Type B pancreatic cell (in vitro differentiated cells): ENCODE measurements at places on chromosomes 4 and X. TPM values are rescaled to one million over a fixed set of nuclear protein-coding genes. Genes with fewer than 3 reads are reported as not detected.

GRCh38 chr4:54187148-54187547 is 41.9 kb upstream of the PDGFRA start:
- no peak for DNase-seq

DNA sequence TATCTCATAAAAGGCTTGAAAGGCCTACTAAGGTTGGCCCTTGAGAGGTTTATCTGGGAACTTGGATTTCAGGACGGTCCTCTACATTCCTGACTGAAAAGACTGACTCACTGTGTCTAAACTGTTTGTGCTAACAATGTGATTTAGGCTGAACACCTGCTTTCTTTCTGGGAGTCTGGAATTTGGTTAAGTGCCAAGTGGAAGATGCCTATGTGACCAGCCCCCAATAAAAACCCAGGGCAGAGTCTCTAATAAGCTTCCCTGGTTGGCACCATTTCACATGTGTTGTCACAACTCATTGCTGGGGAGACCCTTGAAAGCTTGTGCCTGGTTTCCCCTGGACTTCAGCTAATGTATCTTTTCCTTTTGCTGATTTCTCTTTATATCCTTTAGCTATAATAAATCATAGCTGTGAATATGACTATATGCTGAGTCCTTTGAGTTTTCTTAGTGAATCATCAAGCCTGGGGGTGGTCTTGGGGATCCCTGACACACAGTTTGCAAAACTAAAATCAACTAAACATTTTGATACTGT is 55.1 kb downstream of the GPR82 start:
- no peak for DNase-seq

GRCh38 chr4:22614114-22614513 is 78.6 kb upstream of the GBA3 start:
- no peak for DNase-seq

- DNase-seq: no peak
Measured at GRCh38 chr4:25938787-25939186, 24.8 kb downstream of the SMIM20 start.

- no peak for DNase-seq
Measured at GRCh38 chr4:113837397-113837796, 75.9 kb upstream of the CAMK2D start.

GRCh38 chr4:28675582-28675981 is 1814.9 kb downstream of the STIM2 start:
- DNase-seq: no peak

DNA sequence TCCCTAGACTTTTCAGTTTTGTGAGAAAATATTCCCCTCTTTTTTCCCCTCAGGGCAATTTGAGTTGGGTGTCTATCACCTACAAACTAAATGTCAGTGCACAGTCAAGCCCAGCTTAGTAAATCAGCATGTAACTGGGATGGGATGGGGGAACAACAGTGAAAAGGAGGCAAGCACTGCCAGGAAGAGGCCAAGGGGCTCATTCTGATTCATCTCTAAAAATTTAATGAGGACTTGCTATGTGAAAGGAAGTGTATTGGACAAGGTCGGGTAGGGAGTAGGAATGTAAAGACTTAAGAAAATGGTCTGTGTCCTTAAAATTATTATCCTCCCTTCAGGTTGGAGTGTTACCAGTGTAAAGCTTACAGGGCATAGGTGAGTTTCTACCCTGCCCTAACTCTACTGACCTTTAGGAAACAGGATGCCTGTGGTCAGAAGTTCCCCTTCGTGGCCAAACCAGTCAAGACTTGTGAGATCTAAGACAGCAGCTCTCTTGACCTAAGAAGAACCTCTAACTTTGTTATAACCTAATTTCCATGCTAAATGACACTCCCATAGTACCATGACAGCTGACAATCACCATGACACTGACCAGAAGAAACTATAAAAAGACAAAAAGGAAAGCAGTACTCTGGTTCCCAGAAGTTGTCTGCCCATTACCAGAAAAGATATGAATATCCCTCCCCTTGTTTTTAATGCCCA is 194.4 kb upstream of the LDB2 start:
- DNase-seq: no peak

DNA sequence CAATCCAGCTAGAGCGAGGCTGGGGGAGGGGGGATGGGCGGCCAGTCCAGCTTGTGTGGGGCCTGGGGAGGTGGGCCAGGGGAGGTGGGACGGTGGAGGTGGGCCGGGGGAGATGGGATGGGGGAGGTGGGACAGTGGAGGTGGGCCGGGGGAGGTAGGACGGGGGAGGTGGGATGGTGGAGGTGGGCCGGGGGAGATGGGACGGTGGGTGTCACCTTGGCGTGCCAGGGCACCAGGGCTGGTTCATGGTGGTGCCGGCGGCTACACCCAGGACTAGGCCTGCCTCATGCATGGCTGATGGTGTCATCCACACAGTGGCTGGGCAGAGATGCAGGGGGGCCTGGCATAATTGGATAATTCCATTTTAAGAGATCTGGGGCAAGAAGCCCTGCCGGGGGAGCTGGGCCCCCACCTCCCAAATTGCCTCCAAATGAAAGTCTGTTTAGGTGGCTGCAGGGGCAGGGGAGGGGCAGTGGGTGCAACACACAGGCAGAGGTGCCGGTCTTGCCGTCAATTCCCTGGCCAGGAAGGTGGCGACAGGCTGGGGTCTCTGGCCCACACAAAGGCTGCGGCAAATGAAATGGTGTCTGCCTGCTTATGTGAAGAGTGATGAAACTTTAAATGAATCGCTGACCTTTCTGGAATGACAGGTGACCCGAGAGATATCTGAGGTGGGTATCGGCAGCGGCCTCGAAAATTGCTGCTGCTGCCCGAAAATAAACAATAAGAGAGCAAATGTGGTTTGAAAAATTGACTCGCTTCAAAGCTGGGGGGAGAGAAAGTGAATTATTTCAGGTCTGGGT is 82.1 kb downstream of the FAM53A start:
- DNase-seq: no peak

DNA sequence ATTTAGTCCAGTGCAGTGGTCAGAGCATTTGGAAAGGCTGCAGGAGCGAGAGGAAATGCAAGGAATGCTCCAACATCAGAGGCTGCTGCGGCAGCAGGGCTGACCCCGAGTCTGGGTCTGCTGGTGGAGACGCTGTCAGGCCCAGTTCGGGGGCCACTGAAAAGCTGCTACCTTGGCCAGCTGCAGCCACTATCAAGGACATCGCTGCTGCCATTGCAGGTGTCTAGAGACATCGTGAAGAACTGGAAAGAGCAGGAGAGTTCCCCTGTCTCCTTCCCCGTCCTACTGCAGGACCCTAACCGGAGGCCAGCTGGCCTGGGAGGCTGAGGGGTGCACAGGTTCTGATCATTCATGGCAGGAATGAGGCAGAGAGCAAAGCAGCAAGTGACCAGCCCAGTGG is 29.5 kb upstream of the GPR78 start:
- DNase-seq: no peak

GRCh38 chr4:20505927-20506326 is 194.3 kb upstream of the PACRGL start:
- no peak for DNase-seq

TMPRSS11F gene
- total RNA-seq: 0.31 and 0.69 TPM in 2 replicates

GPR101 gene
- not detected in 2 replicates for total RNA-seq

ITIH6 gene
- not detected in 2 replicates for total RNA-seq

GLRA2 gene
- 0.38 and 1.6 TPM in 2 replicates for total RNA-seq

CTPS2 gene
- 46.7 and 59.0 TPM in 2 replicates for total RNA-seq
